ENCODE measurements at places on chromosomes 7 and 10. TPM values are rescaled to one million over a fixed set of nuclear protein-coding genes. Genes with fewer than 3 reads are reported as not detected.
A peak's percentile ranks its signal among the peaks of the same experiment; 100 is the strongest.

DNA sequence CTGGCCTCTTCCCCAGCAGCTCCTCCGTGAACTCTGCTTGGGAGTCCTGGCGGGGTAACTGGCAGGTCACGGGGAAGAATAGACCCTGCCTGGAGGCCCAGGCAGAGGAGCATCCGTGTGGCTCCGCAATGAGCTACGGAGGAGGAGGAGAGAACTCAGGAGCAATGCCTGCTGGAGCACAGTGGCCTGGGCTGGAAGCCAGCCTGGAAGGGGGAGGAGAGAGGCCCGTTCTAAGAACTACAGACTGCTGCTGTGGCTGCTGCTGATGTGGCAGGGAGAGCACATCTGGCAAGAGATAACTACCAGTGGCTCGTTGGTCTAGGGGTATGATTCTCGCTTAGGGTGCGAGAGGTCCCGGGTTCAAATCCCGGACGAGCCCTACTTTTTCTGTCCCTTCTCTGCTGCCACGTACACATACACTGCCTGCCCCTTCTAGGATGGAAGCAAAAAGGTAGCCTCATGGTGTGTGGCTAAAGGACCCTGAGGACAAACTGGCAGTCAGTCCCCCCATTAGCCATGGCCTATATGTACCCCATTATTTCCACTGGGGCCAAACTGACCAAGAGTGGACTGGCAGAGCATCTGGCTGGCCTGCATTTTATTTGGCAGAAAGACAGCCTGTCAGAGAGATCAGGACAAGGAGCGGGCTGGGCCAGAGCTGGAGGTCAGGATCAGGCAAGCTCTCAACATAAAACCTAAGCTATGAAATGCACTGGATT is 7.7 kb upstream of the OPN1SW start:
- DNase-seq, result no peak

GRCh38 chr7:157017149-157017548 is 6.7 kb upstream of the MNX1 start:
- DNase-seq, result no peak

DNA sequence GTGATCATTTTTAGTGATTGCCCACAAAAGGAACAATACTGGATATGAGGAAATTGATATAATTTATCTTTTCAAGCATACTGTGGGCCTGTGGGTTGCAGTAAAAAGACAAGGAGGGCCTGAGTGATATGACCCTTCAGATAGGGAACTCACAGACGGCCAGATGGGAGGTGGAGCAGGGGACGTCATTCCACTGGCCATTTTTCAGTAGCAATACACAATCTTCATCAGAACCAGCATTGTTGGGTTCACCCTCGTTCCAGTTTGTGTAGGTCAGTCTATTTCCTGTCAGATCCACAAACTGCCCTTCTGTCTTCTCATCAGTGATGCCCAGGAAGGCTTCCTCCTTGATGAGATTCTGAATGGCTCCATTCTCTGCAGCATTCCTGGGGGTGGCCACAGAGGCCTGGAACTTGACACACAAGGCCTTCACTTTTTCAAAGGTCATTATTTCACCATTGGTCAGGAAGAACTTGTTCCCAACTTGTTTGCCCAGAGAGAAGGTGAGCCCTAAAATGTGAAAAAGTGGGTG is 4.5 kb downstream of the MBL2 start:
- no peak for DNase-seq

DNA sequence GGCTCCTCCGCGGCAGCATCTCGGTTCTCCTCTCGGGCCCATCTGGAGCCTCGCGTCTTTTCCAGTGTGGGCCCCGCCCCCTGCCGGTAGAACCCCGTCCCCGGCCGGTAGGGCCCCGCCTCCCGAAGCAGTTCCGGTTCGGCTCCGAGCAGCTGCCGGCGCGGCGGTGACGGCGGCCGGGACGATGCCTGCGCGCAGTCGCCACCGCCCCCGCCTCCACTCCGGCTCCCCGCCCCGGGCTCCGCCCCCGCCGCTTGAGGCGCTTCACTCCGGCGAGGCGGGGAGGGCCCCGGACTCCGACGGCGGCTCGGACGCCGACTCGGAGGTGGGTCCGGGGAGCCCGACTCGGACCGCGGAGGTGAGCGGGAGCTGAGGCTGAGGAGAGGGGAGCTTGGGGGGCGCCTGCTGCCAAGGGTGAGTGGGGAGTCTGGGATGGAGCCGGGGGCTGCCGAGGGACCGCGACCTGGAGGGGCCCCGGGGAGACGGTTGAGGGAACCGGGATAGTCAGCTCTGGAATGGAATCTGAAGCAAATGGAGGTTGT is at the start of gene SAMD8:
SAMD8 (plus strand) TSS at position 292 of the 542 bp plus-strand sequence. CDS start 38,873 bp downstream, outside the sequence.
- DNase-seq, result peak; percentile 97

- no peak for DNase-seq
Observed at GRCh38 chr7:91720260-91720937, 160.1 kb downstream of the MTERF1 start.

DNA sequence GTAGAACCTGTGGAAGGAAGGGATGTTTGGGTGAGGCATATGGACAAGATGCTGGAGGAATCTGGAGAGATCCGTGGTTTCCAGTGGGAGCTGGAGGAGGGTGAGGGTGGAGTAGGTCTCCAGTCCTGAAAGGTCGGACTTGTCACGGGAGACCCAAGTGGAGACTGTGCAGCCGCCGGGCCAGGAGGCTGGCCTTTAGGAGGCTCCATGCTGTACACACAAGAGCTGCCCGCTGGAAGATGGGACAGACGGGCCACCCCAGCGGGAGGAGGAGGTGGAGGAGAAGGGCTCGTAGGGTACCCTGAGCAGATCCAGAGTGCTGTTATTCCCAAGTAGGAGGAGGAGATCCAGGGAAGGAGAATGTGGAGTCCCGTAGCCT is 106.7 kb downstream of the NKX6-2 start:
- no peak for DNase-seq

DNA sequence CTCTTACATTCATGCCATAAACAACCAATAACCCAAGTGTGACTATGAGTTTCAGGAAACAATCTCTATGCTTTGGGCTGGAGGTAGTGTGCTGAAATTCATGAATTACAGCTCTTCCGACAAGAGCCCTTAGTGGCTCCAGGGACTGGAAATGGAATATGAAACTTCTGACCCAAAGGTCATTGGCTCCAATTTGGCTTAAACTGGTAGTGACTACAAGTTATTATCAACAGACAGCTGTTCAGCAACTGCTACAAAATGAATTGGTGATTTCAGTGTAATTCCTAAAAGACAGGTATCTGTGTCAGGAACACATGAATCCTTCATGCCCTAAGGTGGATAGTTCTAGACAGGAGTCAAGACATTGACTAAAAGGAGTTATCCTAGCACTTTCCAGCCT is 745.4 kb downstream of the PHTF2 start:
- DNase-seq, result no peak

GRCh38 chr7:16398146-16399017 is 23.0 kb downstream of the CRPPA start:
- no peak for DNase-seq

DNA sequence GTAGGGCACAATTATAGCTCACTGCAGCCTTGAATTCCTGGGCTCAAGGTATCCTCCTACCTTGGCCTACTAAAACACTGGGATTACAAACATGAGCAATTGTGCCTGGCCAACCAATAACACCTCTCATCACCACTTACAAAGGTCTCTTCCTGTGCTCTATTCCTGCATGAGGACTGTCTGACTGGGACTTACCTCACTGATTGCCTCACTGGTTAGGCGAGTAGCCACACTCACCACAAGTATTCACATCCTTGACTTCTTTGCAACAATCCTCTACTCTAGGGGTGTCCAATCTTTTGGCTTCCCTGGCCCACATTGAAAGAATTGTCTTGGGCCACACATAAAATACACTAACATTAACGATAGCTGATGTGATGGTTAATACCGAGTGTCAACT is 22.6 kb upstream of the PDIA4 start:
- no peak for DNase-seq

DNA sequence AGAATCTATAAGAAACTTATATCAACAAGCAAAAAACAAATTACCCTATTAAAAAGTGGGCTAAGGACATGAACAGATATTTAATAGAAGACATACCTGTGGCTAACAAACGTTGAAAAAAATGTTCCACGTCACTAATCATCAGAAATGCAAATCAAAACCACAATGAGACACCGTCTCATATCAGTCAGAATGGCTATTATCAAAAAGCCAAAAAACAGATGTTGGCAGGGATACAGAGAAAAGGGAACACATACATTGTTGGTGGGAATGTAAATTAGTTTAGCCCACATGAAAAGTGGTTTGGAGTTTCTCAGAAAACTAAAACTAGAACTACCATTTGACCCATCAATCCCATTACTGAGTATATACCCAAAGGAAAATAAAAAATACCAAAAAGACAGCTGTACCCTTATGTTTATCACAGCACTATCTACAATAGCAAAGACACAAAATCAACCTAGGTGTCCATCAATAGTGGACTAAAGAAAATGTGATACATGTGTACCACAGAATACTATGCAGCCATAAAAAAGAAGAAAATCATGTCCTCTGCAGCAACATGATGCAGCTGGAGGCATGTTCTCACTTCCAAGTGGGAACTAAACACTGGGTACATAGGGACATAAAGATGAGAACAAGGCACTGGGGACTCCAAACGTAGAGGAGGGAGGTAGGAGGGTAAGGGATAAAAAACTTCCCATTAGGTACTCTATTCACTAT is 83.8 kb upstream of the TMEM168 start:
- DNase-seq, result no peak

GRCh38 chr10:88525371-88526069 is 57.6 kb downstream of the RNLS start:
- no peak for DNase-seq

DNA sequence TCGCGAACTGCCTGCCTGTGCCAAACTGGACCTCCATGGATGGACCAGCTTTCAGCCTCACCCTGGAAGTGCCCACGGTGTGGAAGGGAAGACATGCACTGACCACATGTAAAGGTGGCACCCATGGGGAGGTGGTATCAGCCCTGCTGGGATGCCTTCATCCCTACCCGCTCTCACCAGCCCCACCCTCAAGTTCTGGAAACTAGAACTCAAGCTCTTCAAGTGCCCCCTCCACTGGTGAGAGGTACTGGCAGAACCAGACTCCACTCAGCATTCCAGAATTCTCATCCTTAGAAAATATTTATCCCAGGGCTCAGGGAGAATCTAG is 5.9 kb downstream of the ZNF488 start:
- no peak for DNase-seq

GRCh38 chr7:133783276-133783675 is 343.9 kb upstream of the LRGUK start:
- DNase-seq, result no peak

- no peak for DNase-seq
Observed at GRCh38 chr7:94286111-94286510, 108.6 kb upstream of the COL1A2 start.

DNA sequence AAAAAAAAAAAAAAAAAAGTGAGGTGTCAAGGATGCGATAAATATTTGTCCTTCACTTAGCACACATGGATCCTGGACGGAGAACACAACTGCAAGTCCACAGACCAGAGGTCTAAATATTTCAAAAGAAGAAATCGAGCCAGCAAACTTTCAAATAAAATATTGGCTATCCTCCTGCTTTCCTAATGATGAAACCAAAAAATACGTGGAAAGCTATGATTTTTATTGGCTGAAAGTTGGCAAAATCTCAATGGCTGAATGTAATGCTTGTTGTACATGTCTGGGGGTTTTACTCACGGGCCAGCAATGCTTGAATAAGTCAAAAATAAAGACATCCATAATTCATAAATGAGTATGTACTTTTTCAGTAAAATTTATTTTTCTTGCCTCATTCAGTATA is 19.0 kb upstream of the MGMT start:
- no peak for DNase-seq

GRCh38 chr7:90892213-90892612 is 296.1 kb downstream of the CDK14 start:
- DNase-seq, result no peak

DNA sequence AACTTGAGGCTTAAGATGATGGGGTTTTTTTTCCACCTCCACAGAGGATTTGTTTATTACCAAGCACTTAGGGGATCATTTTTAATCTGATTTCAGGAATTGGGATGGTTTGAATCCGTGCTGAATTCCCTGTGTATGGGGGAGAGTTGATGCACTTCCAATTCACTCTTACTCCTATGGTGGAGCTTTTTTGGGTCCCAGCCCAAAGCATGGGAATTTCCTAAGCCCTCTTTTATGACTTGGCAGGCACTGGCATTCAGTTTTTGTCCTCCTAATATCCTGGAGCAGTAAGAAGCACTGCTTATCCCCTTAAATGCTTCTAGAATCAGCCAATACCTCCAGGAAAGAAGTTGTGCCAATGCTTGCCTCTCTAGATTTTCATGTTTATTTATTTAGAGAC is 78.7 kb downstream of the HYCC1 start:
- DNase-seq, result no peak

- no peak for DNase-seq
Observed at GRCh38 chr7:140604760-140605159, 35.9 kb downstream of the DENND2A start.

GRCh38 chr7:81330108-81330507 is 411.3 kb upstream of the SEMA3C start:
- DNase-seq, result no peak

DNA sequence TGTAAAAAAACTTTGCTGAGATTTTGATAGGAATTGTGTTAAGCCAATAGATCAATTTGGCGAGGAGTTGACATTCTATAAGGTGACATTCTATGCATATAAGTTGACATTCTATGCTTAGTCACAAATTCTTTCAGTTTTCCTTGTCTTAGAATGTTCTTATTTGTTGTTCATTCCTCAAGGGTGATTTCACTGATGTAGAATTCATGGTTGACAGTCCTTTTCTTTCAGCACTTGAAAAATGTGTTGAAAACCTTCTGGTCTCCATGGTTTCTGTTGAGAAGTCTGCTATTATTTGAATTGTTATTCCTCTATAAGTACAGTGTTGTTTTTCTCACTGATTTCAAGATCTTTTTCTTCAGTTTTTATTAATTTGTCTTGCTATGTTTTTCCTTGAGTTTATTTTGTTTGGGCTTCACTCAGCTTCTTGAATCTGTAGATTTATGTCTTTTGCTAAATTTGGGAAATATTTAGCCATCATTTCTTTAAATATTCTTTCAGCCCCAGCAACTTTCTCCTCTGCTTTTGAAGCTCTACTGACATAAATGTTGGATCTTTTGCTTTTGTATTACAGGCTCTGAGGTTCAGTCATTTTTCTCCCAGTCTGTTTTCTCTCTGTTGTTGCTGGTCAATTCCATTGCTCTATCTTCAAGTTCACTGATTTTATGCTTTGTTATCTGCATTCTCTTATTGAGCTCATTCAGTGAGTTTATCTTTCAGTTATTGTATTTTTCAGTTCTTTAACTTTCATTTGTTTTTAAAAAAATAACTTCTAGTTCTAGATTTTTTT is 154.9 kb downstream of the SDK1 start:
- DNase-seq, result no peak

GRCh38 chr10:124616040-124616835 is 127.9 kb downstream of the FAM53B start:
- no peak for DNase-seq

- no peak for DNase-seq
Observed at GRCh38 chr7:8259586-8260222, 2.3 kb downstream of the ICA1 start.

GRCh38 chr7:117562759-117563158 is 82.9 kb downstream of the CFTR start:
- DNase-seq, result no peak

TMEM196 gene
- not detected for polyA plus RNA-seq

NUTM2E gene
- not detected for polyA plus RNA-seq

ATAD1 gene
- polyA plus RNA-seq, result 30.9 TPM

REPIN1 gene
- 53.5 TPM for polyA plus RNA-seq

MASTL gene
- 4.5 TPM for polyA plus RNA-seq

LRRD1 gene
- not detected for polyA plus RNA-seq

CHRM2 gene
- polyA plus RNA-seq, result not detected

OR2A12 gene
- polyA plus RNA-seq, result not detected

Measured in naive B cell (primary cell).